Large intestine (tissue), 12 donors: ENCODE measurements at places on chromosomes 16 and 17. TPM values are rescaled to one million over a fixed set of nuclear protein-coding genes. Genes with fewer than 3 reads are reported as not detected.

- DNase-seq, result no peak
These were observed 31.8 kb downstream of the SLC39A11 start for GRCh38 chr17:73060721-73061120.

GRCh38 chr17:33520426-33521330 is 227.6 kb upstream of the ASIC2 start:
- peak; percentile 72 for DNase-seq

GRCh38 chr16:88005181-88005581 is 53.9 kb downstream of the BANP start:
- no peak for DNase-seq

Gene HOXB1
- polyA plus RNA-seq, result 0.07 TPM

Gene TPSB2
- 0.34 TPM for polyA plus RNA-seq

Gene AGRP
- 0.13 TPM for polyA plus RNA-seq

Gene PRAC2
- polyA plus RNA-seq, result not detected

Gene PRR29
- 1.2 TPM for polyA plus RNA-seq
